ENCODE measurements at places on chromosomes 16 and 17.

DNA sequence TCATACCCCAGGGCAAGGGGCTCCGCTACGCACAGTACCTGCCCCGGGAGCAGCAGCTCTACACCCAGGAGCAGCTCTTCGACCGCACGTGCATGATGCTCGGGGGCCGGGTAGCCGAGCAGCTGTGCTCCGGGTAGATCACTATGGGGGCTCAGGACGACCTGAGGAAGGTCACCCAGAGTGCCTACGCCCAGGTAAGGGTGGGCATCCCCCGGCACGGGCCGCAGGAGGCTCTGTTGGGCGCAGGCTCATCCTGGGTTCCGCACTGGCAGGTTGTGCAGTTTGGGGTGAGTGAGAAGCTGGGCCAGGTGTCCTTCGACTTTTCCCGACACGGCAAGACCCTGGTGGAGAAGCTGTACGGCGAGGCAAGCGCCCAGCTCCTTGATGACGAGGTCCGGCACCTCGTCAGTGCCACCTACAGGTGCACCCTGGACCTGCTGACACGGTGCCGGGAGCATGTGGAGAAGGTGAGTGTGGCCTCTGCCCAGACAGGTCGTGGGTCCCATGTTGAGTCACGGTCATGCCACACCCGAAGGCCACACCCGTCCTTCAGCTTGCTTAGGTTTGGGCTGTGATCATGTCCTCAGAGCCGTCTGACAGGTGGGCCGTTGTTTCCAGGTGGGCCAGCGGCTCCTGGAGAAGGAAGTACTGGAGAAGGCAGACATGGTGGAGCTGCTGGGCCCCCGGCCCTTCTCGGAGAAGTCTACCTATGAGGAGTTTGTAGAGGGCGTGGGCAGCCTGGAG is 19.3 kb downstream of the DBNDD1 start:
- DNase-seq, result no peak

GRCh38 chr16:9996221-9996620 is 186.0 kb downstream of the GRIN2A start:
- no peak for DNase-seq

DNA sequence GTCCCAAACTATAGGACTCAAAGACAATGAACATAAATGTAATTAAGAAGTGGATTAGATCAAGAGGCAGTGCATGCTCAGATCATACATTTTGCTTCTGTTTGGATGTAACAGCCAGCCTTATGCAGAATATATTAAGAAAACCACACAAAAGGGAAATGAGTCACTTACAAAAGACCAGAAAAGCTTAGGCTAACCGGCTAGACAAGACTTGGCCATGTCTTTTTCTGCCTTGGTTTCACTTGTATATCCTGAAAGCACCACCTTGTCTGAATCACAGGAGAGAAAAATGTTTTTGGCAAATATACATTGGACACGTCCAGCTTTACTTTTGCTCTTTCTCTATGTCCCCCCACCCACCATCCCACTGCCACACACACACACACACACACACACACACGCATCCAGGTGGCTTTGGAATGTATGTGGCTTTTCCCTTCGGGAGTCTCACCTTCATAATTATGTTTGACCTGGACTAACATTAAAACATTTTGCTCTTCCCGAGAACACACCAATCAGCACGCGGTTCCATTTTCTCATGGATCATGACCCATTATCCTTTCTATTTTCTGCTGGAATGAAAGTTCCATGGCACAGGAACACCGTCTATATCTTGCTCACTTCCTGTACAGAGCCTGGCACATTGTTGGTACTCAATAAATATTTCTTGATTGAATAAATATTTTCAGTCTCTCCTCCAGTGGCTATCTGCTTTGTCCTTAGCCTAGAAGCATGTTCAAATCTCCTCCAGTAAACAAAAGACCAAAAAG is 64.6 kb downstream of the CDK5R1 start:
- DNase-seq, result no peak

DNA sequence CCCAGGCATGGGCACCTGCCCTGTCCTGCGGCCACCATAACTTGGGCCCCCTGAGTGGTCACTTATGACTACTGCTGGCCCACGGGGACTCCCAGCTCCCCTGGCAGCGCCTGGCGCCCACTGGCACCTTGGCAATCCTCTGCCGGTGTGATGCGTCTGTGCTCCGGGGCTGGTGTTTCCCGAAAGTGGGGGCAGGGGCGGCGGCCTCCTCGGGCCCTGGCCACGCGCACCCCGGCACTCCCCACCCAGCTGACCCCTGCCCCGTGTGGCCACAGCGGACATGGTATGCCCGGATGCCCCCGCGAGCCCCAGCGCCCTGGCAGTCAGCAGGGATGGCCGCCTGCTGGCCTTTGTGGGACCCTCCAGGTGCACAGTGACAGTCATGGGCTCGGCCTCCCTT is 8.3 kb downstream of the WDR90 start:
- no peak for DNase-seq

- no peak for DNase-seq
Observed at GRCh38 chr16:15639061-15639568, 3.8 kb downstream of the MARF1 start.

DNA sequence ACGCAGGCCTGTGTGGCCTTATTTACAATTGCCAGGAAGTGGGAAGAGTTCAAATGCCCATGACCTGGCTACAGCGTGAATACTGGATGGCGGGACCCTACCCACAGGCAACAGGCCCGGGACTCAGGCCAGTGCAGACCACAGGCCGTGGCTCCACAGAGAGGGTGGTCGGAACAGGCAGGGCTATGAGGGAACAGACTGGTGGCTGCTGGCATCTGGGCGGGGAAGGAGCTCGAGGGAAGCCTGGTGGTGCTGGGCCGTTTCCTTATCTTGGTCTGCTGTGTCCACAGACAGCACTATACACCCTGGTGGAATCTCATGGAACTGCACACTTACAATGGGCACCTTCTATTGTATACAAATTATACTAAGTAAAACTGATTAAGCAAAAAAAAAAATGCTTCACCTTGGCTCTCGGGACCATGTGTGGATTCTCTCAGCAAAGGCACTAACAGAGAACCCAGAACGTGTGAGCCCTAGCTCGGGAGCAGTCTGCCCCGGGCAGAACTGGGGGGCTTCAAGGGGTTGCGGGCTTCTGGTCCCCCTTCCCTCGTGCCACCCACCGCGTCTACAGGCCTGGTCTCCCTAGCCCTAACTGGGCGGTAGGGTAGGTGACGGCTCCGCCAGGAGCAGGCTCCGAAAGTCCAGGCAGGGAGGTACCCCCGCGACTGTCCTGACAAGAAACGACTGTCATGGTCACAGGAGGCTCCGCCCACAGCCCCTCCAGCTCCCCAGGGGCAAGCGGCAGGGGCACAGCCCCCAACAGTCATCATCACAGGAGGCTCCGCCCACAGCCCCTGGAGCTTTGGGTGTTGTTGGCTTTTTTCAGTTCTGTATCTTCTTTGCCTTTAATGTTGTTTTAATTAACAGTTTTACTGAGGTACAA is 21.8 kb downstream of the CEP131 start:
- DNase-seq, result peak; percentile 62

GRCh38 chr16:2450535-2450934 is 9.4 kb upstream of the TEDC2 start:
- no peak for DNase-seq

DNA sequence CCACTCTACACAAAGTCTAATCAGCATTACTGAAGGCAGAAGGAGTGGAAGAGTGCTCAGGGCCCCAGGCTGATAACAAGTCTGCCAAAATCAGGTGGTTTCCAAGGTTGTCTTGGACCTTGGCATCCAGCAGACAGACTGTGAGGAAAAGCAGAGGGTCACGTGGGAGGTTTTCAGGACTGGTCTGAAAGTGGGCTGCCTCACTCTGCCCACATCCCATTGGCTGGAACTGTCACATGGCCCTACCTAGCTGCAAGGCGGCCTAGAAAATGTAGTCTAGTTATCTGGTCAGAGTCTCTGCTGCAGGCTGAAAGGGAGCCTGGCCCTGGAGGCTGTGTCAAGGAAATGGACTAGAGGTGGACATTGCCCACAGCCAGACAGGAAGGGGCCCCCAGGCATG is 310.7 kb upstream of the ASIC2 start:
- DNase-seq, result no peak

GRCh38 chr16:11107780-11108465 is 148.1 kb downstream of the SOCS1 start:
- DNase-seq, result no peak

- peak; percentile 49 for DNase-seq
Observed at GRCh38 chr17:76384987-76385891, 830 bp downstream of the SPHK1 start.

GRCh38 chr17:2060681-2061440 is 6.0 kb downstream of the HIC1 start:
- DNase-seq, result no peak

DNA sequence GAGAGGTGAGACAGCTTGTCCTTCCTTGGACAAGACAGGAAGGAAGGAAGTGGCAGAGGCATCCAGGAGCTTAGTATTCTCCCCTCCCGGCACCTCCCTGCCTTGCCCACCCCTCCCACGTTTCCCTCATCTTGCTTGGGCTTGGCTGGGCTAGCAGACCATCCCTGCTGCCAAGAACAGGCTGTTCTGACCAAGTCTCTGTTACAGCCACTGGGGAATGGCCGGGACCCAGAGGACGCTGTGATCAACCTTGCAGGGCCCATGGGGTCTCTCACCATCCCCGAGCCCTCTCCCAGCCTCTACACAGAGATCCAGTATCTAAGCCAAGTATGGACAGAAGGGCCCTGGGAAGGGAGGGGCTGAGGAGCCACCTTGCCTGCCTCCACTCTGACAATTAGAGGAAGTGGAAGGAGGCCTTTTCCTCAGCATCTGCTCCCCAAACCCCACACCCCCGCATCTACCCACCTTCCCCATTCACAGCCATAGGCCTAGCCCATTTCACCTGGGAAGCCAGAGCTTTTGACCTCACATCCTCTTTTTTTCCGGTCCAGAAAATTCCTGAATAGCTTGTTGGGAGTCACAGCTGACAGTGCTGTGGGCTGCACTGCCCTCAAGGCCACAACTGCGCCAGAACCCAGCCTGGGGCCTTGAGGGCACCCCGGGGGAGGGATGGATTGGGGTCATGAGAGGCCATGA is 14.1 kb downstream of the CD300LG start:
- no peak for DNase-seq

GRCh38 chr16:65644821-65645220 is 523.0 kb upstream of the CDH11 start:
- DNase-seq, result no peak

DNA sequence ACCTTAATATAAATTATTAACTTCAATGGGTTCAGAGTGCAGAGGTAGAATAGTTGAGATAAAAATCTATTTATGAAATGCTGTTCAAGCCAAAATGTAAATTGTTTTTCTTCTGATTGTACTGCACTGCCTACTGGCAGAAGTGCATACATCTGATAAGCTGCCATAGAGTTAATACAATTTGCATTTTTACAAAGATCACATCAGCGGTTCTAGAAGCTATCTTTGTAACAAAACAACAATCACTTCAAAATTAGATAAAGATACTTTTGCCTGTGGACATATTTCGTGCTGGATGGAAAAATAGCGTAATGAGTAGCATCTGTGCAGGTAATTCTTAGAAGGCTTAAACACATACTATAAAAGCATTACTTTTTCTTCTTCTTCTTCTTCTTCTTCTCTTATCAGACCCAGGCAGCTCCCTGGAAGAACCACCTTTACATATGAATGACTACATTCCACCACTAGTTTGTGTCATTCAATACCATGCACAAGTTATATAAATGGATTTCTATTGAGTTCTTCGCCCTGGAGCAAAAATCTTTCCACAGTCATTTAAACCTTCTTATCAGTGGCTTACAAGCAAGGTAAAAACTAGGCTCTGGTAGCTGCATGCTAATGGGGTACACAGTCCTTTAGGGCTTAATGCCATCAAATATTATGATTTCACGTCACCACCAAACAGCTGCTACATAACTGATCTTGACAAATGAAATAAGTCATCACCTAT is 47.0 kb downstream of the SYNRG start:
- DNase-seq, result no peak

GRCh38 chr17:2271985-2272702 is 31.4 kb downstream of the SMG6 start:
- no peak for DNase-seq

GRCh38 chr16:2415085-2415484 is 14.2 kb upstream of the CCNF start:
- DNase-seq, result no peak

GRCh38 chr17:67139289-67139688 is 94.9 kb downstream of the CACNG1 start:
- DNase-seq, result no peak

DNA sequence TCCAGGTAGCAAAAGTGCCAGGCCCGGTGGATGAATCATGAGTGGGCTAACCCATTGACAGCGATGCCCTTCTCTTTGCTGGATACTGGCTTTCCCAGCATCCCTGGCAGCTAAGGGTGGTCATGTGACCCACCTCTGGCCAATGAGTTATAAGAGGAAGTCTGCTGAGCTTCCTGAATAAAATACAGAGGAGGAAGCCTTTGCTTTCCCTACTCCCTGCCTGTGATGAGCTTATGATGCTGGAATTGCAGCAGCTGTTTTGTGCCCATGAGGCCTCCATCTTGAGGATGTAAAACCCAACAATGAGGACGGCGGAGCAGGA is 15.0 kb upstream of the ATP2A3 start:
- DNase-seq, result no peak

- no peak for DNase-seq
Observed at GRCh38 chr16:65372171-65372570, 250.3 kb upstream of the CDH11 start.

DNA sequence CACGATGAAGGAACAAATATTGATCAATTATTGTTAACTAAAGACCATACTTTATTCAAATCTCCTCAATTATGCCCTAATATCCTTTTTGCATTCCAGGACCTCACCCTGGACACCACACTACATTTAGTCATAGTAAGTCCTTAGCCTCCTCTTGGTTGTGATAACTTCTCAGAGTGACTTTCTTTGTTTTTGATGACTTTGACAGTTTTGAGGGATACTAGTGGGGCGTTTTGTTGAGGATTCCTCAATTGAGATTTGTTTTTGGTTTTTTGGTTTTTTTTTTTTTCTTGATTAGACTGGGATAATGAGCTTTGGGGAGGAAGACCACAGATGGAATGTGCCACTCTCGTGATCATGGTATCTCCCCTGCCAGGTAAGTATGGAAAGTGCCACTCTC is 105.5 kb downstream of the SOX9 start:
- no peak for DNase-seq

DNA sequence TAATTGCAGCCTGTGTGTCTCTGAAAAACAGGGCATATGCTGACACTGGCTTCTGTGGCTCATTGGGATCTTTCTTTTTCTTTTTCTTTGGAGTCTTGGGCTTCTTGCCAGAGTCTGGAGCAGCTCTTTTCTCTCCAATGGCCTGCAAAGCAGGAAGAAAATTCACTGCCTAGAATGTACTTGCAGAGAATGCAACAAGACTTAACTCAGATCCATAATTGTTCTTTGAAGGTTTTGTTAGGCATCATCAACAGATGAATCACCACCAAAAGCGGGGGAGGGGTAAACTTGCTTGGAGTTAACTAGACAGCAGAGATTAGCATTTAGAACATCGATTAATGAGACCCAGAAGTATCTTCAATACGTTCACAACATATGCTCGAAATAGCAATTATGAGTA is 100.9 kb downstream of the TOX3 start:
- no peak for DNase-seq

DNA sequence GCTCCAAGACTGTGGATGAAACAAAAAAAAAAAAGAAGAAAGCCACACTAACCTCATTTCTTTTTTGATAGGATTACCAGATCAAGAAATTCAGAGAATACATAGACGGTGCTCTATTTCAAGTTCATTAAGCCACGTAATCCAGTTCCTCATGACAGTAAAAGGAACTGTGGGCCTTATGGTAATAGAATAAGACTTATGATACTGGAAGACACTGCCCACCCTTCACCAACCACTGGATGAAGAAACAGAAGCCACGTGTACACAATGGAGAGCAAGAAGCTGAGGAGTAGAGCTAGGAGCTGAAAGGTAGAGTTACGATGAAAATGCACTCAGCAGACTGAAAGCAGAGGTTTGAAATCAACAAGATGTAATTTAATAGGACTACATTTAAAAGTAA is 11.2 kb downstream of the NCBP3 start:
- DNase-seq, result no peak

All from left colon (tissue), 2 donors.